Fibroblast of skin of left biceps (primary cell): ENCODE measurements at places on chromosomes 5 and 9.

GRCh38 chr9:128798896-128799295 is 11.8 kb downstream of the TBC1D13 start:
- DNase-seq = no peak

GRCh38 chr5:139492700-139493192 is 10.2 kb upstream of the STING1 start:
- DNase-seq = no peak

DNA sequence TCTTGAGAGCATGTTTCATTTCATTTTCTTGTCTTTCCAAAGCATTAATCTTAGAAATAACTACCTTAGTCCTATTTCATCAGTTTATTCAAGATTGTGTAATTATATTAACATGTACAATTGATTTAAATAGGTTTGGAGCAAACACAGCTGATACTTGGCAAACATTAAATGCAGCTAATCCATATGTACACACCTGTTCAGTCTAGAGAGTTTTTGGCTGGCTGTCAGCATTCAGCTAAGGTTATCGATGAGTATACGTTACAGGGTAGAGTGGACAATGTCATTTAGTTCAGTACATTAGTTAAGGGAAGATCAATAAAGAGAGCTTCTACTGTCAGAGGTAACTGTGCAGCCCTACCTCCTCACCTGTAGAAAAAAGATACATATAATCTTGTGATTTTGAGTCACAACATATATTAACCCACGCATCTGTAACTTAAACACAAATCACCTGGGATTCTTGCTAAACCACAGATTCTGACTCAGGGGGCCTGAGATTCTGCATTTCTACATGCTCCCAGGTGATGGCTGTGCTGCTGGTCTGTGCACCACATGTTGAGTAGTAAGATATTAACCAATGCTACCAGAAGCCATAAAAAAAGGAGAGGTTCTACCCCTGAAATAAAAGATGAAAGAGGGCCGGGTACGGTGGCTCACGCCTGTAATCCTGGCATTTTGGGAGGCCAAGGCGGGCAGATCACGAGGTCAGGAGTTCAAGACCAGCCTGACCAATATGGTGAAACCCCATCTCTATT is 34.1 kb upstream of the PCA3 start:
- DNase-seq = no peak

DNA sequence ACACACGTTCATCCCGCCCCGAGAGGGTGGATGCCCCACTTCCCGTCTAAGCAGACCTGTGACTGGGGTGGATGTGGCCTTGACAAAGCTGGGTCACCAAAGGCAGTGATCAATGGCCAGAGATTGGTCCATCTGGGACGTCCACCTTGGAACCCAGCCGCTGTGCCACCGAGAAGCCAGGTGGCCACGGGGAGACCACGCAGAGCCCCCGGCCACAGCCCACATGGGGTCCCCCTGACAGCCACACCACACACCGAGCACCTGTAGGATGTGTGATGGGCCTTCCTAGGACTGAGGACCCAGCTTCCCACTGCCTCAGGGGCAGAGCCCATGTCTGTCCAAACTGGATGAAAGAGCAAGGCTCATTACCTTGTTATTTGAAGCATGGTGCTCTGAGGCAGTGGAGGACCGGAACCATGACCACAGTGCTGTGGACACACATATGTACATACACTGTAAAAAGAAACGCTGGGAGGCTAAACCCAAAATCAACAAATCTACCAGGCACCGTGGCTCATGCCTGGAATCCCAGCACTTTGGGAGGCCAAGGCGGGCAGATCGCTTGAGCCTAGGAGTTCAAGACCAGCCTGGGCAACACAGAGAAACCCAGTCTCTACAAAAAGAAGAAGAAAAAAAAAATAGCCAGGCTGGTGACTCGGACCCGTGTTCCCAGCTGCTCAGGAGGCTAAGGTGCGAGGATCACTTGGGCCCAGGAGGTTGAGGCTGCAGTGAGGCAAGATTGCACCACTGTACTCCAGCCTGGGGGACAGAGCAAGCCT is 50.1 kb downstream of the MRPL36 start:
- no peak for DNase-seq

DNA sequence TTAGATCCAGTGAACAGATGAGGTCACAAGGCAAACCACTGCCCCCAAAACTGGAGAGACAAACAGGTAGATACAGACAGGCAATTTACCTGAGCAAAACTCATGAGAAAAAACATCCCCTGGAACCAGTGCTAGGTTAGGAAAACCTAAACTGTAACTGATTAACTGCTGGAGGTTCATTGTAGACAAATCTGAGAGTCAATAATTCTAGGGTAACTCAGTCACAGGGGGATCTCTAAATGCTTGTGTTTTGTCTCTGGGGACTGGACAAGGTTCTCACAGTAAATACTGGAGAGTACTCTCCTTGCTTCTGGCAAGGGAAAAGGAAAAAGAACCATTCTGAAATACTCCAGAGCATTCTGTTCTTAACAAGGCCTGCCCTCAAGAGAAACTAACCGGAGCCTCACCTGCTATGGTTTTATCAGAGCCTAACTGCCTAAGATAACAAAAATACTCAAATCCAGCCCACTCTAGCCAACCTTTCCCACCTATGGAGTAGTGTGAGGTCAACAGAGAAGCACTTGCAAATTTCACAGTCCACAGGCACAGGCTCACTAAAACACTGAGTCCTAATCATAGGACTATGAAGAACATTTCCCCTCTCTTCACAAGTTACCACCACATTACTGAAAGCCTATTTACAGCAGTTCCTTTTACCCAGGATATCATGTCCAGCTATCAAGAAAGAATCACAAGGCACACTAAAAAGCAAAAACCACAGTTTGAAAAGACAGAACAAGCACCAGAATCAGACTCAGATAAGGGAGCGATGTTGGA is 139.9 kb upstream of the ACOT12 start:
- DNase-seq = no peak

DNA sequence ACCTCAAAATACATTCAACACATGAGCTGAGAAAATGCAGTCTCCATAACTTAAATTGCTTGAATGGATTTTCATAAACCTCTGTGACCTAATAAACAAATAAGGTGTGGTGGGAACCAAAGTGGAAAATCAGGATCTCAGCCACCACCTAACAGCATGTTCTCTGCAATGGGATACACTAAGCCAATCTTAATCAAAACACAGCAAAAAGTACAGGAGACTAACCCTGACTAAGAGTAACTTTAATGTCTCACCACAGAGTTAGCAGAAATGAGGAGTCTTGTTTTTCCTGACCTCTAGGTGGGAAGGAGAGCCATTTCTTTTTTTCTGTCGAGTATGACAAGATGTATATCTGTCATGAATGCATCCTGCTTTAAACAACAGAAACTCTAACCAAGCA is 48.5 kb downstream of the PLK2 start:
- no peak for DNase-seq

DNA sequence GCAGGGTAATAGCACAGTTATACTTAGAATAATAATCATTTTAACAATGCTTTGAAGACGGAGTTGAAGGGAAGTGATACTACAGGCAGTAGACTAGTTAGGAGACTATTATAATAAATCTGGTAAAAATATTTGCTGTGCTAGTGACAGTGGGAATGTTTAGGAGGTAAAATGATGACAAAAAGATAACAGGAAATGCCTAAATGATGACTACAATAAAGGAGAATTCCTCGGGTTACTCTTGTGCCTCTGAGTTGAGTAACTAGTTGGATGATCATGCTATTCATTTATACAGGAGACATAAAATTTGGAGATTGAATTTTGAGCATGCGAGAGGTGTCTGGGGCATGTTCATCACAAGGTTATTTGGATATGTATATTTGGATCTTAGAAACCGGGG is 32.2 kb upstream of the PAM start:
- no peak for DNase-seq
